ENCODE measurements at places on chromosomes 4 and X.
A peak's percentile ranks its signal among the peaks of the same experiment; 100 is the strongest.

GRCh38 chr4:78749258-78749971, 26.7 kb upstream of the BMP2K start:
- DNase-seq = no peak

- DNase-seq = no peak
Observed at GRCh38 chr4:127548990-127549925, 83.5 kb upstream of the INTU start.

DNA sequence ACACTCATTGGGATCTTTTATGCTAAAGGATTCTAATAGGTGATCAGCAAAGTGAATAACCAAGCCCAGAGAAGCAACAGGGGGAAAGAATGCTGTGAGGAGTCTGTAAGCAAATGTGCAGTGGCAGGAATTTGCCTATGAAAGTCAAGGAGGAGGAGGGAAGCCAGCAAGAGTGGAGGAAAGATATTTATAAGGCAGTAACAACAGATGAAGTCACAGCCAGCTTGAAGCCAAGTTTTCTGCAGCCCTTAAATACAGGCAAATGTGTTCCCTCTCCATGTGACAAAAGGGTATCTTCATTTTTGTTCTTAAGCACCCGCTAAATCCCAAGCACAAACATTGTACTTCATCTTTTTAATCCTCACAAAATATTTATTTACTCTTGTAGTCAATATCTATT, 275.0 kb upstream of the CLNK start:
- DNase-seq = no peak

- no peak for DNase-seq
Observed at GRCh38 chr4:98283219-98284189, 22.3 kb downstream of the RAP1GDS1 start.

GRCh38 chr4:39609454-39609931, 29.2 kb downstream of the SMIM14 start:
- DNase-seq = no peak

GRCh38 chr4:39278476-39278875, 87.7 kb downstream of the RFC1 start:
- no peak for DNase-seq

DNA sequence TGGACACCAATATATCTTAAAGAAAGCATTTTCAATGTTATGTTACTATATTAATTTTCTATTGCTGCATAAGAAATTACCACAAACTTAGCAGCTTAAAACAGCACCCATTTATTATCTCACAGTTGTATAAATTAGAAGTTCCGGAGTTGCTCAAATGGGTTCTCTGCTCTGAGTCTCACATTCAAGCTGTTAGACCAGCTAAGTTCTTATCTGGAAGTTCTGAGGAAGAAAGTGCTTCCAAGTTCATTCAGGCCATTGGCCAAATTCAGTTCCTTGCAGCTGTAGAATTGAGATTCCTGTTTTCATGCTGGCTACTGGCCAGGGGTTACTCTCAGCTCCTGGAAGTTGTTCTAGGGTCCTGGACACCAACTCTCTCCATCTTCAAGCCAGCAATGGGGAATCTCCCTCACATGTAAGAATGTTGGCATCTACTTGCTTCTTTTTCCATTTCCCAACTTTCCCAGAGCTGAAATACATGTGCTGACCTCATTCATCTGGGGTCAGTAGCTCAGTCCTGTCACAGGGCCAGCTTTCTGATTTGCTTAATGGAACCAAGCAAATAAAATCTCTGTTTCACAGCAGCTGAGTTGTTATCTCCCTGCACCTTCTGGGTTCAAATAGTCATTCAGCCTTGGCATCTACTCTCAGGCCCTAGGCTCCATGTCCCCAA, 99.6 kb upstream of the INTU start:
- DNase-seq = no peak

GRCh38 chrX:154317391-154317995, 21.9 kb downstream of the TKTL1 start:
- no peak for DNase-seq

DNA sequence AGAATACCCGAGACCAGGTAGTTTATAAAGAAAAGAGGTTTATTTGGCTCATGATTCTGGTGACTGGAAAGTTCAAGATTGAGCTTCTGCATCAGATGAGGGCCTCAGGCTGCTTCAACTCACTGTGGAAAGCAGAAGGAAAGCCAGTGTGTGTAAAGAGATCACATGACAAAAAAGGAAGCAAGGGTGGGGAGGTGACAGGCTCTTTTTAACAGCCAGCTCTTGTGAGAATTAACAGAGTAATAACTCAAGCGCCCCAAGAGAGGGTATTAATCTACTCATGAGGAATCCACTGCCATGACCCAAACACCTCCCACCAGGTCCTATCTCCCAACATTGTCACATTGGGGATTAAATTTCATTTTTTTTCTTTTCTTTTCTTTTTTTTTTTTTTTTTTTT, 6.3 kb upstream of the YIPF6 start:
- DNase-seq = no peak

GRCh38 chr4:77385124-77385969, 220.3 kb upstream of the CXCL13 start:
- DNase-seq = peak; percentile 34

- no peak for DNase-seq
Observed at GRCh38 chr4:164847967-164848649, 28.9 kb upstream of the APELA start.

- no peak for DNase-seq
Observed at GRCh38 chr4:25345744-25346143, 31.3 kb upstream of the ANAPC4 start.

GRCh38 chrX:66632473-66632872, 6.4 kb downstream of the EDA2R start:
- no peak for DNase-seq

- no peak for DNase-seq
Observed at GRCh38 chr4:26346203-26346620, 25.4 kb downstream of the RBPJ start.

DNA sequence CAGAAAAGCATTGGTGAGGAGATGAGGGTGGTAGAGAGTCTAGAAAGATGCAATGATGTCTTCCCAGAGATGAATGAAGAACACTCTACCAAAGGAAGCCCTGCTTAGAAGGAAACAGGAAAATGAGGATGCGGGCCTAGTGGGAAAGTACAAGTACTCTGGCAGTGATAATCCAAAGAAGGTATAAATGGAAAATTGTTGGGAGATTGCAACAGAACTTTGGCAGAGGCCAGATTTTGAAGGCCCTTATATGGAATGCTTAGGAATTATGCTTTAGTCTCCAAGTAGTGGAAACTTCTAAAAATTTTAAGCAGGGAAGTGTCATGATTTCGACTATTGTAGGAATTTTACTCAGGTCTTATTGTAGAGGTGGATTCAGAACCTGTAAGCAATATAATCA, 11.0 kb downstream of the ARSJ start:
- DNase-seq = no peak

DNA sequence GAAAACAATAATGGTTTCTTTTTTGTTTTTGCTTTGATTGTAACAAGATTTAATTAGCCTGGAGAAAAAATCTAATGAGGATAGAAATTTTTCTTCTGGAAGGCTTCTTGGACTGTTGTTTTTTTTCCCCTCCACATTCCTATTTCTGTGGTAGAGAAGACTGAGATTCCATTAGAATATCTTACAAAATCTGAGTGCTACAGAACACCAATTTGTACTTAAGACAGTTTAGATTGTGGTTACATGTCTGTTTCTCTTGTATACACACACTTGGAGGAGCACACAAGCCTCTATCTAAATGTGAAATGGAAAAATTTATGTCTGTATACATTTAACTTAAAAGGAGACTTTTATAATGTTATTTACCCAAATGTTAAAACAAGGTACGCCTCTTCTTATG, 176.9 kb upstream of the ARSJ start:
- no peak for DNase-seq

GRCh38 chrX:17465802-17466201, 90.8 kb downstream of the NHS start:
- DNase-seq = no peak

DNA sequence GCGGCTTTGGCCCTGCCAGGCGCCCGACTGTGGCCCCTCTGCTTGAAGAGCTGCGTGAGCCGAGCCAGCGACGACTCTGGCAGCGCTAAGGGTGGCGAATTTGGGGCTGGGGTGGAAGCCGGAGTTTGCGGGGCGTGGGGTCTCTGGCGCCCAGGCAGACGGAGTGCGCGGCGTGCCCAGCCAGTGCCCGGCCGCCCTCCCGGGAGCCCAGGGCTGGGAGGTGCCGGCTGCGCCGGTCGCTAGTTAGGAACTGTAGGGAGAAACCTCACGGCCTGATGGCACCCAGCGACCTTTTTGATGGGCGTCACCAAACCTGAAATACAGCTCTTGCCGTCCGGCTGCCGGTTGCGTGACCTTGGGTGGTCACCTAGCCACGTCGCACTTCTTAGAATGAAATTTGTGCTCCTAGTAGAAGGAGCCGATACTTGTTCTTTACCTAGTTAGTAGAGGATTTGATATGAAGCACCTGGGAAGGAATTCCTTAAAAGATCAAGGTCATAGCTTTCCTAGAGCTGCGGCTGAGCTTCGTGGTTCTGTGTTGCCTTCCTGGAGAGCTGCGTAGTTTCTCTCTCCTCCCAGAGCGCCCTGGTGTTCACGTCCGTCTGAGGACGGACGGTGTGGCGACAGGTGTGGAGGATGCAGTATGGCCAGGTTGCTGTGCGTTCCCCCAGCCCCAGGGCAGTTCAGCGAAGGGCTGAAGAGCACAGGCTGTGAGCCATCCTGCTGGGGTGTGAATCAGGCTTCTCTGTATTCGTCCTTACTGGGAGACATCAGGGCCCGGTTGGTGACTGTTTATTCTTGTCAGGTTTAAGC, 680 bp downstream of the MAEA start:
- DNase-seq = no peak

GRCh38 chr4:88730811-88731210, 33.2 kb upstream of the NAP1L5 start:
- no peak for DNase-seq

DNA sequence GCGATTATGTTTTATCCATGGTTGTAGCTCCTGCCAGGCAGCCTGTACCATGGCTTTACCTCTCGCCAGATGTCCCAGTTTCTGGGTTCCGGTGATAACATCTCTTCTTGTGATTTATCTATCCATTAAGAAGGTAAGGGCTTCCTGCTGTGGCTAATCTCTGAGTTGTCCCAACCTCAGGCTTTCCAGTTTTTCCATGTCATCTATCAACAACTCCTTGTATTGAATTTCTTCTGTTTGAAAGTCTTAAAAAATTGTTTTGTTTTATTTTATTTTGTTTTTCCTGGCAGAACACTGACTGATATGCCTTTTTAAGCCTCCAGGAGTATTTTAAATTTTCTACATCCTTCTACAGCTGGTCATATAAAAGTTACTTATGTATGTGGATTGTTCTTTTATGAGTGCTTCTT, 241.9 kb downstream of the ANTXR2 start:
- DNase-seq = no peak

- no peak for DNase-seq
Observed at GRCh38 chrX:84064814-84065213, 123.2 kb downstream of the RPS6KA6 start.

DNA sequence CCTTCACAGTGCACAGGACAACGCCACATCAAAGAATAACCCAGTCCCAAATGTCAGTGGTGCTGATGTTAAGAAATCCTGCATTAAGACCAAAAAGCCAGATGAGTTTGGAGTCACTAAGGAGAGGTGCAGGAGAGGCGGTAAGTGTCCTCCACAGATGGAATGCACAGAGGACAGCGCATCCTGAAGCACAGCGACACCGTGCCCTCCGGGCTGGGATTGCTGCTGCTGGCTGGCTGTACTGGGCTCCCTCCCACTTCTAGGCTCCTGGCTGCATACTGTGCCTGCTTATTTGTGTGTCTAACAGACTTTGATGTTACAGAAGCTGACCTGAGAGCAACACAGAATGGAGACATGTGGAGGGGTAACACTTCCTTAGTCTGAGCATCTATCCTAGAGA, 325.6 kb upstream of the BOD1L1 start:
- no peak for DNase-seq

GRCh38 chrX:102899940-102900916, 36.8 kb upstream of the RAB40AL start:
- DNase-seq = no peak

- no peak for DNase-seq
Observed at GRCh38 chr4:101141855-101142254, 205.5 kb downstream of the PPP3CA start.

- DNase-seq = no peak
Observed at GRCh38 chr4:127580300-127580699, 52.5 kb upstream of the INTU start.

- no peak for DNase-seq
Observed at GRCh38 chrX:48472225-48472624, 2.2 kb upstream of the SLC38A5 start.

GRCh38 chr4:139682741-139683151, 17.1 kb downstream of the MGST2 start:
- DNase-seq = no peak

DNA sequence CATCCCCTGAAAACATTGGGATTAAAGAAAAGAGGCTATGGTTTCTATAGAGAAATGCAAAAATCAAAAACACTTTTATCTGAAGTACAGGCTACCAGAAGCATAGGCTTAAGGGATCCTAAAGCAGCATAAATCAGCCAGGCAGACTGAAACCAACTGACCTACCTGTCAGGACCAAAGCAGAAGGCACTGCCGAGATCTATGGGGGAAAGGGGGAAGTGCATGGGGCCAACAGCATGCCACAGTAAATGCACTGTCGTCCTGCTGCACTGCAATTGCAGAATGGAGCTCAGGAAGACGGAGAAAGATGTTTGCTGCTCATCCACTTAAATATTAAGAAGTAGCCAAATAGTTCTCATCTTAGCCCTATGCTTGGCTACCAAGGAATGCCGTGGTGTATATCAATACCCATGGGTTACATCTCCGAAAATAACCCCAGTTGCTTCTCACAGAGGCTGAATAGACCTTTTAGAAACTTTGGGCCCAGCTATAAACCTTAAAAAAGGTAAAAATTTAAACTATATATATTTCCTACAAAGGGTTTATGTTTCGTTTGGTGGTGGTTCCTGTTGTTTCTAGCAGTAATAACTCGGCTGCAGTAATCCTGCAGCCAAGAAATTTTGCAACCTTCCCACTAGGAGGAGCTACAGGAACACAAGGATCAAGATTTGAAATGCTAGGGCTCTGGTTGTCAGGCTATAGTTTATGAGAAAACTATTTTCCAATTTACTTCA, 312.2 kb upstream of the DIAPH2 start:
- DNase-seq = no peak

GRCh38 chr4:100823993-100824323, 306.1 kb upstream of the EMCN start:
- no peak for DNase-seq

GRCh38 chr4:87390551-87390890, 467 bp downstream of the HSD17B11 start:
- no peak for DNase-seq

DNA sequence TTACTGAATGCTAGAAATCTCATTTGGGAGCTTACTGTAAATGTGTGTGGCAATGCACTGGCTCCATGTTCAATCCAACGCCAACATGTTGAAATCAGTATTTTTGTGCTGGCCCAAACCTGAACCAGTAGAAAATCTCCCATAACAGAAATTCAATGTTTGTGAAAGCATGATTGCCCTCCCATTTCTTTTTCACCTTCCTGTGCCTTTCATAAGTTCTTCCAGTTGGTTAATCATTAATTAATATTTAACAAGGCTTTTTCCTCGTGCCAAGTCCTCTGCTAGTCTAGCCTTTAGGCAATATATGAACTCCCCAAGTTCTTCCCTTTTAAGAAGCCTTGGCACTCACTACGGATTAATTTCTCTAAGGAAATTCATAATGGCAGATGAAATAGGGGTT, 1.3 kb upstream of the PLS3 start:
- DNase-seq = no peak

- DNase-seq = no peak
Observed at GRCh38 chr4:8191136-8191747, 7.8 kb upstream of the SH3TC1 start.

GRCh38 chr4:80309294-80310004, 26.1 kb upstream of the CFAP299 start:
- DNase-seq = no peak

All from NCI-H510A (cell line).